ENCODE measurements at places on chromosomes 1 and 21. TPM values are rescaled to one million over a fixed set of nuclear protein-coding genes. Genes with fewer than 3 reads are reported as not detected.

- H3K4me1 ChIP-seq, result peaks cover 14% of the 10 kb centered on the region
- no peak overlapping the region for H3K27ac ChIP-seq
- peak overlapping the region; percentile 32 for H3K4me3 ChIP-seq
- no peak for DNase-seq
- no peaks in the 10 kb centered on the region for H3K27me3 ChIP-seq
- no peaks in the 10 kb centered on the region for H3K36me3 ChIP-seq
Observed at GRCh38 chr21:45590726-45591618, 48.7 kb upstream of the SLC19A1 start.

- H3K27me3 ChIP-seq, result no peaks in the 10 kb centered on the region
- peak within 1 kb of the TSS; percentile 90 for H3K27ac ChIP-seq
- H3K4me3 ChIP-seq, result peak within 1 kb of the TSS; percentile 55
- peaks cover 26% of the 10 kb centered on the region for H3K4me1 ChIP-seq
Observed at GRCh38 chr1:150281758-150282557, at the start of gene CIART. TSS of gene CIART (plus strand) at chr1:150282554. CDS start at chr1:150283268, 714 bp downstream.

Gene ALDH9A1
- total RNA-seq, result 55.3 TPM

Gene TLR5
- 3.7 TPM for total RNA-seq

Gene KLHDC7A
- total RNA-seq, result 0.21 TPM

Data from tibial nerve (tissue), 4 donors.